ENCODE measurements at places on chromosomes 6 and 20.

GRCh38 chr6:38171997-38172738 lies 352.6 kb downstream of the ZFAND3 start:
- no peak for DNase-seq

DNA sequence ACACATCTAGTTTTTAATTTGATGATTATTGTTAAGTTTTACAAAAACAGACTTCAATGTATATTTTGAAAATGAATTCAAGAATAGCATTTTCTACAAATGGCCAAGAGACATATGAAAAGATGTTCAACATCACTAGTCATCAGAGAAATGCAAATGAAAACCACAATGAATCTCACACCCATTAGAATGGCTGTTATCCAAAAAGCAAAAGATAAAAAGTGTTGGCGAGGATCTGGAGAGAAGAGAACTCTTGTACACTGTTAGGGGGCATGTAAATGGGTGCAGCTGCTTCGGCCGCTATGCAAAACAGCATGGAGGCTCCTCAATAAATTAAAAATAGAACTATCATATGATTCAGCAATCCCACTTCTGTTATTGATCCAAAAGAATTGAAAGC lies 185.8 kb upstream of the CCN2 start:
- DNase-seq, result no peak

GRCh38 chr6:140846503-140847261 lies 1286.0 kb upstream of the GJE1 start:
- DNase-seq, result no peak

DNA sequence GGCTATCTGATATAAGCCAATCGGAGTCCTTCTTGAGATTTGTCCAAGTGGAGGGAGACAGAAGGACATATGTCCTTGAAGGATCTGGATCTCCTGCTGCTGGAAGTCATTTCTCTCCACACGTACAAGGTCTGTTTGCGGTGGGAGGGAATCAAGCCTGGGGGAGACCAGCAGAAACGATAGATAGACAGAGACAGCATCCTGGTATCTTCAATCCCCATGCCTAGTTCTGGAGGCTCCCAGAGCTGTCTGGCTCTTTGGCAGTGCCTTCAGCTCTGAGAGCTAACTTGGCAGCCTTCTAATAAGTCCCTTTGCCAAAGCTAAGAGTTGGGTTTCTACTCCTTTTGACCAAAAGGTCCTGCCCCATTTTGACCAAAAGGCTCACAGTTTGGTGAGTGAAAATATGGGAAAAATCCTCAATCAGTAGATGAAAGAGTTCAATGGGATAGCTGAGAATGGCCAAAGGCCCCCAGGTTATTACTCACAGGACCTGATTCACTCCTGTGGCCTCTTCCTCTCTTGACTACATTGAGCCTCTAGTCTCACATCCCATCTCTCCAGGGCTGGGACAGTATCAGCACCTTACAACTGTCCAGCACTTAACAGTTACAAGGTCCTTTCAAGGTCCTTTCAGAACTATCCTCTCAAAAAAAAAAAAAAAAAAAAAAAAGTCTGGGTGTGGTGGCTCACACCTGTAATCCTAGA lies 20.3 kb downstream of the AARS2 start:
- no peak for DNase-seq

- no peak for DNase-seq
Measured at GRCh38 chr20:57388953-57389694, 2.1 kb upstream of the RBM38 start.

DNA sequence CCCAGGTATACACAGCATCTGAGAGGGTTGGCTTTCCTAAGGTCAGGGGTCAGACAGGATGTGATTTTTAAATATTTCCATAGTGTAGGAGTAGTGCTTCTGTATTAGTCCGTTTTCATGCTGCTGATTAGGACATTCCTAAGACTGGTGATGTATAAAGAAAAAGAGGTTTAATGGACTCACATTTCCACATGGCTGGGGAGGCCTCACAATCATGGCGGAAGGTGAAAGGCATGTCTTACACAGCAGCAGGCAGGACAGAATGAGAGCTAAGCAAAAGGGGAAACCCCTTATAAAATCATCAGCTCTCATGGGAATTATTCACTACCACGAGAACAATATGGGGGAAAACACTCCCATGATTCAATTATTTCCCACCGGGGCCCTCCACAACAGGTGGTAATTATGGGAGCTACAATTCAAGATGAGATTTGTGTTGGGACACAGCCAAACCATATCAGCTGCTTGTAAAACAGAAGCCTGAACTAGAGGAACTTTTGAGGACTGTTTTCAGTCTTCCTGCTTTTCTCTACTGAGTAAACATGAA lies 91.0 kb upstream of the MEI4 start:
- no peak for DNase-seq
